ENCODE measurements at places on chromosomes 11 and 22.

GRCh38 chr22:23216461-23217170 lies 36.3 kb downstream of the BCR start:
- DNase-seq = no peak

DNA sequence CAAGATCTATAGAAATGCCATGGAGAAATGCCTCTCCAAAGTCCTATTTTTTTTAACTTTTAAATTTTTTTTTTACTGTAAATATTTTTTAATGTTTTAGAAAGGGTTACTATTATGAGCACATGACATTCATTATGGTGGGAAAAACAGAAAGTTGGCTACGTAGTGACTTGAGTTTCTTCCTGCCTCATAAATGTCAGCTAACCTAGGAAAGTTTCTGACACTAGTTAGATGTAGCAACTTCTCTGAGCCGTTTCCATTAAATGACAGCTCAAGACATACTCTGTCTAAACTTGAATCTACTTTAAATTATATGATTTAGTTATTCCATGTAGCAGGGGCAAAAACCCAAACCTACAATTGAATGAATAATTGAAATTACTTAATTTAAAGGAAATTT lies 18.4 kb upstream of the CTSC start:
- no peak for DNase-seq

GRCh38 chr11:126406368-126406767 lies 50.9 kb downstream of the ST3GAL4 start:
- DNase-seq = no peak

GRCh38 chr11:69804769-69805508 lies 14.3 kb downstream of the FGF3 start:
- no peak for DNase-seq

GRCh38 chr22:26170795-26171580 lies 1.7 kb downstream of the SEZ6L start:
- DNase-seq = peak; percentile 88

- no peak for DNase-seq
Measured at GRCh38 chr11:133522344-133522743, 10.0 kb downstream of the OPCML start.

DNA sequence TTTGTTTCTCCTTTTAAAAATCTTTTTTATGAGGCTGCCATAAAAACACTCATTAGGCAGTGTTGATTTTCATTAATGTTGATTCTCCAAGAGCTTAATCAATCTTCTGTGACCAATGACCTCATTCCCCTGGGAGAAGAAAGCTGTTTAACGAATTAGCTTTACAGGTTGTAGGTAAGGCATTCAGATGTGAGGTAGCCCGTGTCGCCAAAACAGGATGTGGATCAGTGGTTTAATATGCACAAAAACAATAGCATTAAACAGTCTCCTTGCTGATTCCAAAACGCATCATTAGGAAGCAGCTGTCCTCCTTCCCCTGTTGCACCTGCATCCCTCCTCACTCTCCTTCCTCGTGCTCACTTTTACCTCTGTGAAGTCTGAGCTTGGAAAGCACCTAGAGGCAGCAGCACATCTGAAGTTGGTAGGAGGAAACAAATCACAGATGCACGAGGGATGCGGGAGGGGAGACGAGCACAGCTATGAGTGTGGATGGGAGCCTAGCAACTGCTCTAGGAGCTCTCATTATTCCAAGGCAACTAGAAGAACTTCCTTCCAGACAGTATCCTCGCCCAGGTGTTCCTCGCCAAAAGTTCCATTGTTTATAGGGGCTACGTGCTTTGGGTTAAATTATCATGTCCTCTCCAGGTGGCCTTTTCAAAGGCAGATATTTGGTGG lies 179.4 kb upstream of the SNX19 start:
- DNase-seq = no peak

DNA sequence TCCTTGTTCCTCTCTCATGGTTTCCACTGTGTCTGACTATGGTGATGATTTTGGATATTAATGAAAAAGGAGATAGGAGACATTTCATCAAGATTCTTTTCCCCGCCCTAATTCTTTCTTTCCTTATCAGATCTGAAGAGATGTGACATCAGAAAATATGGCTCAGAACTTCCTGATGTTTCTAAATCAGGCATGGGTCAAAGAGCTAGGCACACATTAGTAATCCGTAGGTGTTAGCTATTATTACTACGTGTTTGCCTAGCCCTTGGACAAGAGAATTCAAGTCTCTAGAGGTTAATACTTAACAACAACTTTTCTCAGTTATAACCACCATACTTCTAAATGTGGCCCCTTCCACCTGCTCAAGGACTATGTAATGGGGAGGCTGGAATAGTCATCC lies 5.8 kb downstream of the JOSD1 start:
- no peak for DNase-seq

DNA sequence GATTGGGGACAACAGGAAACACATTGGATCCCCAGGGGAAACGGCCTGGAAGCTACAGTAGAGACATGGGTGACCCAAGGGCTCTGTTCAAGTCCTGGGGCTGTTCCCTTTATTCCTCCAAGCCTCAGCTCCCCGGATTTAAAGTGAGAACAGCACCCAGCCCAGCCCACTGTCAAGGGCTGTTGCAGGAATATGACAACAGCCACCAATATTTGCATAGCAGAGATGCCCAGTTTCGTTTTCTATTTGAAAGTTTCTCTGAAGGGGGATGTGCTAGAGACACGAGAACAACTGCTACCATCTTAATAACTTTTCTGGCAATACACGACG lies 81.1 kb upstream of the WNT7B start:
- DNase-seq = no peak

GRCh38 chr22:25362883-25363240 lies 143.4 kb downstream of the CRYBB2 start:
- no peak for DNase-seq

DNA sequence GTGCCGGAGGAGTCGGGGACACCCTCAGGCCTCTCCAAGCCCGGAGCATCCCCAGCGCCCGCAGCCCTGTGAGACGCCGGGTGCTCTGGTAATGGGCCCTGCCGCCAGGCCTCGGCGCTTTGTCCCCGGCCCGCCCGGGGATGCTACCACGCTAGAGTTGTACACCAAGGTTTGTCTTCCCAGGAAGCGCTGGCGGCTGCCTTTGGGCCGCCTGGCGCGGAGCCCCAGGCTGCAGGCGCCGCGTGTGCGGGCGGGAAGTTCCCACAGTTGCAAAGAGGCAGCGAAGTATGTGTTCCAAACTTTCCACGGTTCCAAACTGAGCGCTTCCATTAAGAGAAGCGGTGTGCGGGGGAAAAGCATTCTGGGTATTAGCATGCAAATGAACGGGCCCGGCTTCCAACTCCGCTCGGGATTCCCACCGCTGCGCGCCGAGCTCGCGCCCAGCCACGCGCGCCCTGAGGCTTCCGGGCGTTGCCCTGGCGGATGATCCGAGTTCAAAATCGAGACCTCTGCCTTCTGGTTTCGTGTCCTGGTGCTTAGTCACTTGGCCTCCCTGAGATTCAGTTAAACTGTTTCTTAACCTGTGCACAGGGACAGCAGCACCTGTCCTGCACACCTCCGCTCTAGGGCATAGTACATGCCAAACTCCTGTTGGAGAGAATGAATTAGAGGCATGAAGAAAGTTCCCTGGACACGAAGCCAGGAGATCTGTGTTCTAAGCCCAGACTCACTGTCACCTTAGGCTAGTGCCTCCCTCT lies 1.3 kb upstream of the PATZ1 start:
- peak; percentile 73 for DNase-seq

- DNase-seq = no peak
Measured at GRCh38 chr11:103051151-103051801, 40.7 kb downstream of the DCUN1D5 start.

GRCh38 chr11:115420505-115420904 lies 83.7 kb downstream of the CADM1 start:
- DNase-seq = no peak

- peak; percentile 3 for DNase-seq
Measured at GRCh38 chr22:18954990-18955571, 19.0 kb upstream of the PRODH start.

GRCh38 chr22:20957683-20958431 lies 9.2 kb upstream of the AIFM3 start:
- peak; percentile 55 for DNase-seq

DNA sequence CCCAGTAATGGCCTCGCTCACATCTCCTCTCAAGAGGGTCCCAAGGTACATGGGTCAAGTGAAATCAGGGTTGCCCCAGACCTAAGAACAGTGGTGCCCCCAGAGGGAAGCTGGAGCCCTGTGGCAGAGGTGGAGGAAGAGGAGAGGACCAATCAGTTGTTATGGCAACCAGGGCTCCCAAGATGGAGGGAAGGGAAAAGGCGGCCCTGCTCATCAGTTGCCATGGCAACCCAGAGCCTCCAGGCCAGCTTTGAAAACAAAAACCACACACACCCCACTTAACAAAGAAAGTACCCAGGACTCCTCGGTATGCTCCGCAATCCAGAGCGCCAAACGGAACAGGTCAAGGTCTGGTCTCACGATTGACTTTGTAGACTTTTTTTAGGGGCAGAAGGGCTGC lies 53.5 kb upstream of the SLC35C1 start:
- DNase-seq = peak; percentile 23

- no peak for DNase-seq
Measured at GRCh38 chr22:20212754-20213699, 55.1 kb downstream of the RTN4R start.

GRCh38 chr11:37371346-37371970 lies 773.4 kb upstream of the RAG2 start:
- DNase-seq = no peak

DNA sequence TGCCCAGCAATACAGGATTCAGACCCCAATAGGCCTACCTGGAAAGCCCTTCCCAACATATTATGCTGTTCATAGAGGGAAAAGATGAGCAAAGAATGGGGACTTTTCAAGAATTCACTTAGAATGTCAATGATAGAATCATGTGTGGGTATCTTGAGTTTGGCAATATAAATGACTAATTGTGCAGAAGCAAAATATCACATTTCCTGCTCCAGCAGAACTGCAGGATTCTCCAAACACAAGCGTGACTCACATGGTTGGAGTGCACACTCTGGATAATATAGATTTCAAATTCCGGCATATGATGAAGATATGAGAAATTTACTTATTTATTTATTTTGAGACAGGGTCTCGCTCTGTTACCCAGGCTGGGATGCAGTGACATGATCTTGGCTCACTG lies 12.5 kb upstream of the APOL5 start:
- DNase-seq = no peak

DNA sequence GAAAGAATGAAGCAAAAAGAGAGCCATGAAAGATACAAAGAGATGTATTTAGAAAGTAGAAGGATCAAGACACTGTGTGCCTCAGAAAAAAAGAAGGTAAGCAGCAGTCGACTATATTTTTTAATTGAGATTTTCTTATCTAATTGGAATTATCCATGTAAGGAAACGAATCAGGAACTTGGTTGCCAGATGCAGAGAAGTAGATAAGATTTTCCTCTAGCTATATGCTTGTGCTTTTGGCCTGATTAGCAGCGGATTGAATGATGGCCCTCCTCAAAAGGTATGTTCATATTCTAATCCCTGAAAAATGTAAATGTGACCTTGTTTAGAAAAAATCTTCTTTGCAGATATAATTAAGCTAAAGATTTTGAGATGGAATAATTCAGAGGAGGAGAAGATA lies 43.9 kb upstream of the CARD18 start:
- no peak for DNase-seq

DNA sequence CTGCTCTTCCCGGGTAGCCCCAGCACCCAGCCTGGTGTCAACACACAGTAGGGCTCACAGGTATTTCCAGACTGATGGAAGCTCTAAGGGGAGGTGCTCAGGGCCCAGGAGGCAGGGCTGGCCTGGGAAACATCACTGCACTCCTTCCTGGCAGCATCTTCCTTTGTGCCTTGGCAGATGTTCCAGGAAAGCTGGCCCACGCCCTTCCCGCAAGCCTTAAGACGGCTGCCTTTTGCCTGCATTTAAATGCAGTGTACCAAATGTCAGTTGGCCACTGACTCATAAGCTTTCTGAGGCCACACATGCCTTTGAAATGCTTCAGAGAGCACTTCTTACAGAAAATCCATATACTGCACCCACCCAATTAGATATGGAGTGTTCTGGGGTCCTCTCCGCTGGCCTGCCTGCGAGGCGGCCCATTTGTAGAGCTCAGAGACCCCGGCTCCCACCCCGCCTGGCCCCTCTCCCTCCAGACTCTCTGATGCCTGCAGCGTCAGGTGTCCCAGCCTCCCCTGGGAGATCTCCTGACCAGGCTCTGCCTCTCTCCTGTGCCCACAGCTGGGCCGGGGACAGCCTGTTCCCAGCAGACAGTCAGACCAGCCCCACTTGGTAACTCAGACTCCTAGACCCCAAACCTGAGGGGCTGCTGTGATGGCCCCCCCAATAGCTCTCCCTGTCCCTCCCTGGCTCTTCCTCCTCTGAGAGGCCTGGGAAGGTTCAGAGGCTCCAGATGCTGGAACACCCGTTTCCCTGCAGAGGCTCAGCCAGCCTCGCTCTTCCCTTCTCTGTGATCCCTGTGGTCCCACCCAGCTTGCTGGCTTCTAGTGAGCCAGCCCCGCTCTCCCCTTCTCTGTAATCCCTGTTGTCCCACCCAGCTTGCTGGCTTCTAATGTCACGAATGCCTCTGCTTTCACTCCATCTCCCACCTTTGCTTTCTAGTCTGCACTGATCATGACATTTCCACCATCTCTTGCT lies 47.6 kb upstream of the THY1 start:
- no peak for DNase-seq

DNA sequence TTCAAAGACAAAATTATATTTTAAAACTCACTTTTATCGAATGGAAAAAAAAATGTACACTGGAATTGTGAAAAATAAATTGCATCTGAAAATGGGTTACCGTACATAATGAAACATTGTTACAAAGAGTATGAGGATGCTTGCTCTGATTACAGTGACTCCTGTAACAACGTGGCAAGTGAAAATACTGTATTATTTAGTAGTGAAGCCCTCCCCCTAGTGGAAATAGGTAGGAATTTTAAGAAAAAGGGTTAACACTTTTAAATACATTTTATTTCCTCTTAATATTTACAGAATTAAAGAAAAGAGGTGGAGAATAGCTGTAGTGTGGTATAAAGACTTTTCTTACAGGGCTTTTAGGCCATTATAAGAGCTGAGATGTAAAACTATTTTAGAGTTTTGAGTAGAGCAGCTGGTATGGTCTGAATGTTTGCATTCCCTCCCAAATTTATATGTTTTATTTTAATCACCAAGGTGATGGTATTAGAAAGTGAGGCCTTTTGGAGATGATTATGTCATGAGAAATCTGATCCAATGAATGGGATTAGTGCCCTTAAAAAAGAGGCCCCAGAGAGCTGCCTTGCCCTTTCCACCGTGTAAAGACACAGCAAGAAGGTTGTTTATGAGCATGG lies 25.2 kb downstream of the FAM76B start:
- DNase-seq = no peak

GRCh38 chr22:24775769-24776492 lies 1.4 kb upstream of the PIWIL3 start:
- no peak for DNase-seq

All from nephron progenitor cell (in vitro differentiated cells).